ENCODE measurements at places on chromosomes 5 and 9.

DNA sequence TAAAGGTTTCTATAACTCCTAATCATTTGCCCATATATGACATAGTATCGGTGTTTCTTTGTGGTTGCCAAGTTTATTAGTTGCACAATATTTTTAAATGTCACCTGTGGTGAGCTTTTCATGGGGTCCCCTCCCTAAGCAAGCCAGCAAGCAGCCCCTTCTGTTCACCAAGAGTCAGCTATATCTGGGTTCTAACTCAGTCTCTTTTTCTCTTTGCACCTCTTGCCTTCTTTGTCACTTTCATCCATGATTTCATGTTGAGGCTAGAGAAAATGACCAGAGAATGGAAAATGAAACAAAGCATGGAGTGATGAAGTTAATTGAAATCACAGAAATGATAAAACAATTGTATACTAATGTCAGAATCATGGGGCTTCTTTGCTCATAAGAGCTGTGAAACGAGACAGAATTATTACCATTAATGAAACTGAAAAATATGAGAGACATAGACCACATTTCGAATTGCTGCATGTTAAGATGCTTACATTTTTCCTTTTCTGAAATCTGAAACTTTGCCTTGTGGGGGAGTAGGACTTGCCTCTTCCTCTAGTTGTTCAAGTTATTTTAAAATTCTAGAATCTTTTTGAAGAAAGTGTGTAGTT is 75.7 kb downstream of the CAMK4 start:
- no peak for DNase-seq

DNA sequence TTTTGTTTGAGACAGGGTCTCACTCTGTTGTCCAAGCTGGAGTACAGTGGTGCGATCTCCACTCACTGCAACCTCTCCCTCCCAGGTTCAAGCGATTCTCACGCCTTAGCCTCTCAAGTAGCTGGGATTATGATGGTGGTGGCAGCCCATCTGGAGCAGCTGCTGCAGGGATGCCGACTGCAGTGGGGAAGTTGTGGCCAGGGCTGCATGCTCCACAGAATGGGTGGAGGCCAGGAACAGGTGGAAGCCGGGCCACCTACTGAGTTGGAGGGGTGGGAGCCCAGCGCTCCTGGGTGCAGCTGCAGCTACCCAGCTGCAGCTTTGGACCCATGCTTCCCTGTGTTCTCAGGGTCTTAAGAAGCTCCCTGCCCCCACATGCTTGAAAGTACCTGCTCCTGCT is 99.7 kb downstream of the SCAI start:
- DNase-seq = no peak

GRCh38 chr5:131171276-131171810 is 599 bp downstream of the LYRM7 start:
- DNase-seq = no peak

- DNase-seq = no peak
Observed at GRCh38 chr5:132773114-132773513, 3.9 kb downstream of the SEPTIN8 start.

GRCh38 chr9:125527471-125528002 is 179.5 kb downstream of the MAPKAP1 start:
- DNase-seq = no peak

- DNase-seq = no peak
Observed at GRCh38 chr5:96297290-96297689, 135.8 kb downstream of the PCSK1 start.

DNA sequence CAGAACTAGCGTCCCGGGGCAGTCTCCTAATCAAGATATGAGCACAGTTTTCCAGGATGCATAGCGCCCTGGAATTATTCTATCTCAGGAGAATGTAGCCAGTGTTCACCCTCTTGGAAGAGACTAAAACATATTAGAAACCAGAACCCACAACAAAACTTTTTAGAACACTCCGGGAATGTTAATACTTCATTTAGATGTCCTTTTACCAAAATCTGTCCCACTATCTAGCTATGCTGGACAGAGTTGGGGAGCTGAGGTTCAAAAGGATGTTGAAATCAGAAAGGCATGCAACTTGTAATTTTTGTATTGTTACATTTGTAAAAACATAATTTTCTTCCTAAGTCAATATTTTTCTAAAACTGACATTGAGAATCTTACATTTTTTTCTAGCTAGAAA is 386.5 kb upstream of the RFX3 start:
- DNase-seq = no peak

DNA sequence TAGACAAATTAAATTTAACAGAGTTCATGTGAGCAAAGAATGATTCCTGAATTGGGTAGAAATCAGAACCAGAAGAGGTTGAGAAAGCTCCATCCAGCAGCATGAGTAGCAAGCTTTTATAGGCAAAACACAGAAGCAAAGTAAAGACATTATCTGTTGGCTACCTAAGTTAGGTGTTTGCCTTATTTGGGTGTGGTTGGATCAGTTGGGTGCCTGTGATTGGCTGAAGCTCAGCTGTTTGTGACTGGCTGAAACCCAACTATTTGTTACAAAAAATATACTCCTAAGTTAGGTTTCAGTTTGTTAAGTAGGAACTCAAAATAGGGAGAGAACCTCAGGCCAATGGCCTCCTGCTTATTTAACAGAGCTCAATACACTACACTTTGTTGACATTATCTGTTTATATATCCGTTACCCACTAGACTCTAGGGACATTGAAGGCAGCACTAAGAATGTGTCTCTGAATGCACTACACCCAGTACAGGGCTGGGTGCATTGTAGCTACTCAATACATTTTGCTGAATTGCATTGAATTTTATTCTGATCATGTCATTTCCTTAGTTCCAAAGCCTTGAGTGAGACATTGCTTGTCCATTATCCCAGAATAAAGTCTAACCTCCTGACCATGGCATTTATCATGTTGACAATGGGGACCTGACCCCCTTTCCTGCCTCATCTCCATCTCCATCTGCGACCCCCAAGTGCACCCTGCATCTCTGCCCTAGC is 98.7 kb downstream of the CCDC192 start:
- DNase-seq = no peak

- DNase-seq = no peak
Observed at GRCh38 chr9:113444736-113445135, 18.8 kb upstream of the RGS3 start.

DNA sequence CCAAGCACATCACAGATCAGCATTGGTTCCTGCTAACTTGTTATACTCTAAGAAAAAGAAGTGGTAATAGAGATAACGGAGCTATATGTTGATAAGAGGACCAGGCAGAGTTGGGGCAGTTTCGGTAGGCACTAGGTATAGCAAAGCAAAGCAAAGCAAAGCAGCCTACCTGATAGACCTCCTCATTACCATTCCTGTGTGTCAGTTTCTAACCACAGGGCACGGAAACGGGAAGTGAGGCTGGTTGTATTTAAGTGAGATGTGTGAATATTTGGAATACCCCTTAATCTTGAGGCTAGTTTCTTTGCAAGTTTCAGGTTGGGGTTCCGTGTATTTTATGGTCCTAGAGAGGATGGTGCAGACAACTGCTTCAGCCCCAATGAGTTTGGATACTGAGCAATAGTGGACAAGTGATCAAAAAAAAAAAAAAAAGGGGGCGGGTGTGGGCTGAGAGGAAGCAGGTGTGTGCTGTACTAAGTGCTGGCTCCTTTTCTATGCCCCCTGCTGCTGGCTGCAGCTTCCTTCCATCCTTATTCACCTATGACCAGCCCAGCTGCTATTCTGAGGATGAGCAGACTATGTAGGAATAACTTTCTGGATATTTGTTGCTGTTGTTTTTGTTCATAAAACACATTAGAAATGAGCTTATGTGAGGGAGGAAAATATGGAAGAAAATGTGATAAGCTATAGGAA is 183.3 kb downstream of the SH3GL2 start:
- DNase-seq = no peak

GRCh38 chr5:62578540-62578939 is at the start of gene LRRC70:
Gene LRRC70 (plus strand): TSS chr5:62578819. CDS start chr5:62579439, 620 bp downstream.
- no peak for DNase-seq

DNA sequence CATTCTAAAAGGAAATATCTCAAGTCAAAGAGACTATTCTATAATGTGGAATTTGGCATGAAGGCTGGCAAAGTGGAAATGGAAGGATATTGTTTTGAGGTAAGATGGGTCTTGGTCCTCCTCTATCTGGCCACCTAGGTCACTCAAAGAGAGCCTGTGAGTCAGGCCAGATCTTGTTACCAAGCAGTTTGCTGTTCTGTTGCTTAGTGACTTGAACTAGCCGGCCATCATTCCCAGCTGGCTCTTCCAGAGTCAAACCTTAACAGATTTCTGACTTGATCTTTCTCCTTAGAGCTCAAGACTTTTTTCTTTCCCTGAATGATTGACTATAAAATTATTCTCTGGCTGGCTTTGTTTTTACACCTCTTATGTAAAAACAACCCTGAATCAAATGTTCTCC is 136.1 kb downstream of the PDE4D start:
- DNase-seq = no peak

- no peak for DNase-seq
Observed at GRCh38 chr9:28255174-28255573, 681.9 kb upstream of the C9orf72 start.

DNA sequence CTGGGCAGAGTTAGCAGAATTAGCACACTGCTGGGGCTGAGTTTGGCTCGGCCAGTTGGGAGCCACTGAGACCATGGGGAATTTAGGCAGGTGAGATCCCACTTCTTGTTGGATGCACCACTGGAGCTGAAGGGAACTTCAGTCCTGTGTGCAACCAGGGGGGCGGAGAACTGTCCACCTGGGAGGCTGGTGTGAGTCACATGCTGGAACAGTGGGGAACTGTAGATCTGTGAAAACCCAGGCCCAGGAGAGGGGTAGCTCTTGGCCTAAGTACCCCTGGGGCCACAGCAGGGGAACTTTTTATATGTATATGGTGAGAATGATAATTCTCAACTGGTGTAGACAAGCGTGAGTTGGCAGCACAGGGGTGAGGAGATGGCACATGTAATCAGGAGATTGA is 237.5 kb upstream of the KIF2A start:
- DNase-seq = no peak

DNA sequence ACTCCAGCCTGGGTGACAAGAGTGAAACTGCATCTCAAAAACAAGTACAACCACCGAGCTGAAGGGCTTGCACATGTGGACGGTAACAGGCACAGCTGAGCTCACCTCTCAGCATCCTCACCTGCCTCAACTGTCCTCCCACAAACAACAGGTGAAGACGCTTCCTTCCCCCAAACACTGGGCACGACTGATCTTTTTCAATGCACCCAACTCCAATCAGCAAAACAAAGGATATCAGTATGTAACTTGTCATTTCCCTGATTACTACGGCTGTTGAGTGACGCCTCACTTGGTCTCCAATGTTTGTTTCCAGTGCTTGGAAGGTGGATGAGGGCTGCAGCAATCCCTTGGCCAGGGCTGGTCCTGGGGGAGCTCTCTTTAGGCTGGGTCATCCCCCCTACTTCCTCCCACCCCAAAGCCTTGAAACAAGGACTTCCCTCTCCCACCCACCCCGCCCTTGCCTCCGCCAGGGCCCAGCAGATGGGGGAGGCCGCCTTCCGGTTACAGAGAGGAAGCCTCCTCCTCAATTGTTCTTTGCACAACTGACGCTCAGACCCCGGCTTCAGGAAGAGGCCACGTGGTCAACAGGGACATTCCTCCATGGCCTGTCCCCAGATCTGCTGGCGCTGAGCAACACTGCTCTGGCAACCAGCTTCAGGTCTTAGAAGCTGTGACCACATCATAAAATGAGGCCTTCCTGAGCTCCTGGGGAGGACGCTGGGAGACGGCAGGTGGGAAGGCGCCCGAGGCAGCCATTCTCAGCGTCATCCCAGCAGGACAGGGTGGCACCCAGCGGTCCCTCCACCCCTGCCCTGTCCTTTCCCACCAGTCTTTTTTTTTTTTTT is 5.9 kb downstream of the FAM78A start:
- peak; percentile 45 for DNase-seq

- DNase-seq = no peak
Observed at GRCh38 chr5:111387361-111387760, 125.0 kb downstream of the STARD4 start.

- no peak for DNase-seq
Observed at GRCh38 chr5:19608444-19609002, 379.5 kb downstream of the CDH18 start.

GRCh38 chr5:73437101-73437776 is 11.3 kb downstream of the FOXD1 start:
- no peak for DNase-seq

DNA sequence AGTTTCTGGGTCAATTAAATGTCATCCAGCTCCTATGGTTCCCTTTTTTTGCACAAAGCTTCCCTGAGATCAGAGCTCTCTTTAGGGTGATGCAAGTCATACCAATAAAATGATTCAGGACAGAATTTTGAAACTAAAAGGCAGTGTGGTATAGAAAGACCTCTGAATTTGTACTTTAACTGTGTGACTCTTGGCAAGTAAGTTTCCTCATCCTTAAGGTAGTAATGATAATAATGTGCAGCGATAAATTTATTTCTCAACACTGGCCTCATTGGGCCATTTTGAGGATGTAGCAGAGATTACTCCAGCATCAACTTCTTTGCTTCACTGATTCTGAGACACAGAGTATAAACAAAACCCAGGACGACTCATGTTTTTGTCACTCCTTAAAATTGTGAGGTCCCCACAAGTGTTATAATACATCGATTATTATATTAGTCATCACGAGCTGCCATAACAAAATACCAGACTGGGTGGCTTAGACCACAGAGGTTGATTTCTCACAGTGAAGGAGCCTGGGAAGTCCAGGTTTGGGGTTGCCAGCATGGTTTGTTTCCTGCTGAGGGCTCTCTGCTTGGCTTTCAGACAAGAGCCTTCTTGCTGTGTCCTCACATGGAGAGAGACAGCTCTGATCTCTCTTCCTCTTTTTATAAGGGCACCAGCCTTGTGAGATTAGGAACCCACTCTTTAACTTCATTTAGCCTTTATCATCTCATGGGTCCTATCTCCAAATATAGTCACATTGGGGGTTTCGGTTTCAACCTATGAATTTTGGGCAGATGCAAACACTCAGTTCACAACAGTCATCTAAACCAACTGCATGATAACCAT is 293.0 kb downstream of the ZNF608 start:
- DNase-seq = no peak

GRCh38 chr5:180129291-180130190 is 58.0 kb upstream of the RNF130 start:
- DNase-seq = no peak

GRCh38 chr5:158013939-158014338 is 155.0 kb upstream of the CLINT1 start:
- no peak for DNase-seq

DNA sequence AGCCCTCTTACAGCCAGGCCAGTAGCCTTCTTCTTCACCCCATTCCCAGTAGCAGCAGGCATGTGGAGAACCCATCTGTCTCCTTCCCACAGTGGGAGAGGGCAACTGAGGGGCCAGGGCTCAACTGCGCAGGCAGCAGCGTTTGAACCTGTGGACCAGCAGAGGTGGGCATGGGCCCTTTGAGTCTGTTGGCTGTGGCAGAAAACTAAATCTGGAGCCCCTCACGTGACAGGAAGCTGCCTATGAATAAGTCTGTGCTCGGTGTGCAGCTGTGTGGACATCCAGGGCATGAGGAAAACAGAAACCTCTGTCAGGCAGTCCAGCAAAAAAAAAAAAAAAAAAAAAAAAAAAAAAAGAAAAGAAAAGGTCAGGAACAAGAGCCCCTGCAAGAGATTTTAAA is 189.2 kb upstream of the NR3C1 start:
- no peak for DNase-seq

- no peak for DNase-seq
Observed at GRCh38 chr9:38281196-38281595, 111.3 kb upstream of the ALDH1B1 start.

GRCh38 chr9:80147866-80148265 is 576.1 kb downstream of the TLE4 start:
- no peak for DNase-seq

- DNase-seq = no peak
Observed at GRCh38 chr9:135087489-135087792, at the start of gene OLFM1. Gene OLFM1 (plus strand): TSS chr9:135087668. CDS start chr9:135087990, 322 bp downstream.

GRCh38 chr5:127400946-127401670 is 110.5 kb downstream of the MEGF10 start:
- no peak for DNase-seq

GRCh38 chr5:153491856-153492255 is 1.4 kb downstream of the GRIA1 start:
- DNase-seq = no peak

Data from T-helper 17 cell (primary cell).